Activated T-cell treated with anti-CD3 and anti-CD28 coated beads, Interleukin-2, amount 50 U/mL, for 4 hours (primary cell): ENCODE measurements at places on chromosomes 1 and 21. TPM values are rescaled to one million over a fixed set of nuclear protein-coding genes. Genes with fewer than 3 reads are reported as not detected.

GRCh38 chr1:43184388-43184787 lies 12.3 kb downstream of the CFAP57 start:
- DNase-seq: no peak

GRCh38 chr1:26913754-26914619 lies at the start of gene NR0B2:
Gene NR0B2, minus strand, starts transcription at chr1:26913975. Its CDS starts 35 bp downstream, at chr1:26913940.
- DNase-seq: no peak

DNA sequence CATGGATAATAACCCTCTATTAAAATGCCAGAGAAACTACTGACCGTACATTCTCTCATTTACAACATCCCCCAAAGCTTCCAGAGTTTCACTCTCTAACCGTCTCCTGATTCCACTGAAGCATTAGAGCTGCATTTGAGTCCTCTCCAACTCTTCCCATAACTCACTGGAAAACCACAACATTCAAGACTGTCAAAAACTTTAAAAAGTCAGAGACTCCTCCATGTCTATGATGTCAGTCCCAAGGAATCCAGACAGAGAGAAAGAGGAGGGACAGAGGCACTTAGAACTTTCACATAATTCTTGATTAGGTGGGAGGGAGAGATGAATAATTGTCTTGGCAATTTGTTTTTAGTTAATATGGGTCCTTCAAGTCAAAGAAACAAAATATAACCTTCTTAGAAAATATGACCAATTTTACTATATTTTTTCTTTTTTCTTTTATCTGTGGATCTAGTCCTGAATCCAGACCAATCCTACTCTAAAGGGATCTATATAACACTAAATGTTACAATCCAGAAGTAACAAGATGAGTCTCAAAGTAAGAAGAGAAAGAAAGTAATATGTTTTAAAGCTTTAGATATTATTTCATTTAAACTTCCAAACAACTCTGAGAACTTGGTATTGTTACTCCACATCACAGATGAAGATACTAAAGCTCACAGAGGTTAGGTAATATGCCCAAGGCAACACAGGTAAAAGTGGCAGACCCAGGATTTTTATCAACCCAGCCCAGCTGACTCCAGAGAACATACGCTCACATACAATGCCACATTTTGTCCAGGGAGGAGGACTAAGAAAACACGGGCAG lies 23.8 kb downstream of the OTUD7B start:
- DNase-seq: no peak

Gene FLG2
- not detected for total RNA-seq
